ENCODE measurements at places on chromosomes 3 and 15.

DNA sequence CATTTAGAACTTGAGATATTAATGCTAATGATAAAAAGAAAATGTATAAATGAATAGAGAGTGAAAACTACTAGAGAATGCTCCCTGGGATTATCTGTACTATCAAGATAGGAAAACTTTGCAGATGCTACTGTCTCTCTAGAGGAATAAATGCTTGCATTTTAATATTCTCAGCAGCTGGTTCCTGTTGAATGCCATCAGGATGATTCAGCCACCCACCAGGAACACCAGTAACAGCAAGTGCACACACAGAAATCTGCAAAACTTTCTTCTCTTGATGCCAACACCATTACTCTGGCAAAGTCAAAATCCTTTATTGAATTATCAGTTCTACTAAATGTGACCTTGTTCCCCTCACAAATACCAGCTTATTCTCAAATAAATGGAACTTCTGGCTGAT is 148.4 kb downstream of the TIGIT start:
- no peak for DNase-seq

- DNase-seq = no peak
Observed at GRCh38 chr3:126031981-126032471, 51.9 kb downstream of the SLC41A3 start.

DNA sequence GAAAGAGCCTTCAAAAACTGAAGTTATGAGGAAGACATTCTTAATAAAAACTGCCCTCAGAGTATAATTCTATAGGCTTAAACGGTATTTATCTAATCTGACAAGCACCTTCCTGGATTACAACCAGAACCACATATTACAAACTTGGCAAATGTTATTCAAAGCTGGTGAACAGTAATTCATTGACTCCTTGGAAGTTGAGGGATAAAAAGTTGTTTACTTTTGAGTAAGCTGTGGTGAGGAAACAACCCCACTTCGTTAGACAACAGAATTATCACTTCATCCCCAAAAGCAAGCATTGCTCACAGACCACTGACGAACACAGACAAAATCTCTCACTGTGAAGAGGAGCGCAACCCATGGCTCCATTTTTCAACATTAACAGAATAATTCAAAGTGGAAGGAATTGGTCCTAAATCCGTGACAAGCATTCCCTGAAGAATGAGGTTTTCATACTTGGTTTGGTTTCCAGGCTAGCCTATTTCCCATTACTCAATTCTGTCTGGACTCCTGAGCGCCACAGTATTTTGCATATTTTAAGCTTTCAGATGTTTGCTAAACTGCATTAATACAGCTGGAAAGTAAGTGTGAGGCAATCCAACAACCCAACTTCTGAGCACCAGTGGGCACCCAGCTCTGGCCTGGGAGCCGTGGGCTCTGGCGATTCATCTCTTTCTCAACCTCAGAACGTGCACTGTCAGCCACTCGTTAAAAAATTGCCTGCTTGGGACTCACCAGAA is 32.7 kb downstream of the LRIG1 start:
- no peak for DNase-seq

DNA sequence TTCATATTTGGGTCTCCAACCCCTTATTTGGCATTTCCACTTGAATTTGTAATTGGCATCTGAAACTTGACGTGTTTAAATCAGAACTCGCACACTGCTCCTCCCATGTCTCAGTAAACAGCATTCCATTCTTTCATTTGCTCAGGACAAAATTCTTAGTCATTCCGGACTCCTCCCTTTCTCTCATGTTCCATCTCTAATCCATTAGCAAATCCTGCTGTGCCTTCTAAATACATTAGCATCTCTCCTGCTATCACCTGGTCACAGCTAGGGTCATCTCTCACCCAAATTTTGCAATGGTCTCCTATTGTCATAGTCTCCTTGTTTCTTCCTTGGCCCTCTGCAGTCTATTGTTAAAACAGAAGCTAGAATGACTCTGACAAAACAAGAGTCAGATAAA is 119.9 kb upstream of the CADPS start:
- no peak for DNase-seq

DNA sequence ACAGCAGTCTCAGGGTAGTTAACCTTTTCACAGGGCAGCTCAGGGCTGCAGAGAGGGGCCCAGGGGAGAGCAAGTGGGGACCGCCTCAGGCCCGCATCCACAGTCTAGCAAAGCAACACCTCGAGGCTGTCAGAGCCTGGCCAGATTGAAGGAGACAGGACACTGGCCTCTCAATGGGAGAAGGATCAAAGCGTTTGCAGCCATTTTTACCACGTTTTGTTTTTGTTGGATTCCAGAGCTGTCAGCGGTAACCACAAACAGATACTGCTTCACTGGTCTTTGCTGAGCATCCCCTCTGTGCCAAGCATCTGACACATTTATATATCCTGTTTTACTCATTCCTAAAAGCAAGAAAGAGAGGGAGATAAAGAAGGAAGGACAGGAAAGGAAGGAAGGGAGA is 153.8 kb downstream of the SHQ1 start:
- DNase-seq = peak; percentile 20

- DNase-seq = no peak
Observed at GRCh38 chr3:182349951-182350517, 443.3 kb upstream of the ATP11B start.

DNA sequence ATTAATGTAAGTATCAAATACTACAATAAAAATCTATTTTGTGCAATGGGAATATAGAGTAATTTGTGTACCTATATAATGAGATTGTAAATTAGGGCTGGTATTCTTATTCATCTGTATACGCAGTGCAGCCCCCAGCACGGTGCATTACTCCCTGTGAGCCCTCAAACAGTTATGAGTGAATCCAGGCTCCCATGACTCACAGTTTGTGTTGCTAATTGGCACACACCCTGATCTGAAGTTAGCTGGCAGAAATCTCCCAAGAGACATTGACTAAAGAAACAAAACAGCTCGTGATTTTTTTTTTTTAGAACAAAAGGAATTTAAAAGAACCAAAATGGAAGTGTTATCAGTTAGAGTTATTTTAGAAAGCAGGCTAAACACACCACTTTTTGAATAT is 15.7 kb downstream of the GK5 start:
- peak; percentile 21 for DNase-seq

DNA sequence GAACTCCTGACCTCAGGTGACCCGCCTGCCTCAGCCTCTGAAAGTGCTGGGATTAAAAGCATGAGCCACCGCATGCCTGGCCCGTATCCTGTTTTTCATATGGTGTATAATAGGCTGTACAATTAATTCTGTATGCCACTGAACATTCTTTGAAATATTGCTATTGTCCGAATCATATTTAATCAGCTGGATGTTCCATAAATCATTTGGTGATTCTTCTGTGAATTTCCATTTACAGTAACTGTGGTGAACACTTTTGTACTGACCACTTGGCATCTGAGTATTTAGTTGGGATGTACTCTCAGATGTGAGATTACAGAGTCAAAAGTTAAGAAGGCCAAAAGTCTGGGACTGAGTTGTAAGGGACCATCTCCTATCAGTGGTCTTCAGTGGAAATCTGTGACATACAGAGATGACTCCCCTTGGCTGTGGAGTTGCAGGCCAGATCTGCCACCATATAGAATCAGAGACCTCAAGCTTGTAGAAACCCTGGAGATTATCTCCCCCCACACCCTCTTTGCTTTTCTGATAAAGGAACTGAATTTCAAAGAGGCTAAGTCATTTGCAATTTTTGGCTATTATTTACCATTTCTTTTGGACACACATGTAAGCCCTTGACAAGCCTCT is 25.7 kb upstream of the DYNC1LI1 start:
- no peak for DNase-seq

DNA sequence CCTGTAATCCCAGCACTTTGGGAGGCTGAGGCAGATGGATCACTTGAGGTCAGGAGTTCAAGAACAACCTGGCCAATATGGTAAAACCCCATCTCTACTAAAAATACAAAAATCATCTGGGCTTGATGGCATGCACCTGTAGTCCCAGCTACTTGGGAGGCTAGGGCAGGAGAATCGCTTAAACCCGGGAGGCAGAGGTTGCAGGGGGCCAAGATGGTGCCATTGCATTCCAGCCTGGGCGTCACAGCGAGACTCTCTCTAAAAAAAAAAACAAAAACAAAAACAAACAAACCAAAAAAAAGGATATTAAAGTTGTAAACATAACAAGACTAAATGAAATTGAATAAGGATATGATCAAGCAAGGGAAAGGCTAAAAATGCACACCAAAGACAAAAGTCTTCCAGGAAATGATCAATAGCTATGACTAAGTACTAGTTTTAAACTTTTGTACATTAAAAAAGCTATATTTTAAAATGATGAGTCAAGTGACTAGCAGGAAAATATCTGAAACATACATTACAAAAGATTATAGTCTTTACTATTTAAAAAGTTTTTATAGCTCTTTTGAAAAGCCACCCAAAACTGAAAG is 28.6 kb downstream of the KLHL6 start:
- no peak for DNase-seq

- no peak for DNase-seq
Observed at GRCh38 chr15:52464478-52464877, 64.2 kb downstream of the MYO5A start.

DNA sequence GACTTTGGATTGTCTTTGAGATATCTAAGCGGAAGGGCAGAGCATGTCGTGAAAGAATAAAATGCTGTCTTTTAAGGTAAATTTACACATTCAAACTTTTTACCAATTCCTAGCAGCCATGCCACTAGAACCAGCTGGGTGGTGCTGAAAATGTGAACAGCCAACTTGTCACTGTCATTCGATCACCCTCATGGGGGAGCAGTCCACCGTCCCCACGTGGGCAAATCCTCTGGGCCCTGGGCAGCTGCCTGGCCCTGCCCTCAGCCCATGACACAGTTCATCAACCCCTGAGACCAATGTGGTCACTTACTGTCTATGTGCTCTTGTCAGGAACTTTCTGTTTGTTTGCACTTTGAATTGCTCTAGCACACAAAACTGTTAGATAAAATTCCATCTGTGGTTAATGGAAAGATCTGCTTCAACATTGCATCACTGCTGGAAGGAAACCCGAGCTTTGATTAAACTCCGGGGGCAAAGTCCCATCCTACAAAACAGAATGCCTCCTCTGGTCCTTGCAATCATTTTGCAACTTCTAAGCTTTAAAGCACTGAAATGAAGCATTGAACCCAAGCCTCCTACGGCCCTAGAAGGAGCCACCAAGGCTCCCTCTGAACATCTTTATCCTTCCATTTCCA is 50.1 kb downstream of the PCSK6 start:
- peak; percentile 34 for DNase-seq

- DNase-seq = no peak
Observed at GRCh38 chr15:79028411-79028964, 62.1 kb downstream of the RASGRF1 start.

DNA sequence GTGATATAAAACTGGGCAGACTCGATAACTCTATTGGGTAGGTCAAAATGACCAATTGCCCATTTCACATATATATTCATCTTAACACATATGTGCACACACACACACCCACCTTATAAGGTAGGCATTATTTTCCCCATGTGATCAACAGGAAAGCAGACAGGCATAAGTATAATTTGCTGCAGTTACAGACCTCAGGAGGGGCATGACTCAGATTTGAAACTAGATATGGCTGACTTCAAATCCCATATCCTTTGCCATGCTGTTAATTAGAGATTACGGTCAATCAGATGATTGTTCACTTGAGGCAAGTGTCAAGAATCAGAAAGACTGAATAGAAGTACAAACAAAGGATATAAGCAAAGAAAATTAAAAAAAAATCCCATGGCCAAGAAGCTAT is 910.6 kb downstream of the NTRK3 start:
- no peak for DNase-seq

- no peak for DNase-seq
Observed at GRCh38 chr15:25510146-25510545, 71.3 kb upstream of the UBE3A start.

DNA sequence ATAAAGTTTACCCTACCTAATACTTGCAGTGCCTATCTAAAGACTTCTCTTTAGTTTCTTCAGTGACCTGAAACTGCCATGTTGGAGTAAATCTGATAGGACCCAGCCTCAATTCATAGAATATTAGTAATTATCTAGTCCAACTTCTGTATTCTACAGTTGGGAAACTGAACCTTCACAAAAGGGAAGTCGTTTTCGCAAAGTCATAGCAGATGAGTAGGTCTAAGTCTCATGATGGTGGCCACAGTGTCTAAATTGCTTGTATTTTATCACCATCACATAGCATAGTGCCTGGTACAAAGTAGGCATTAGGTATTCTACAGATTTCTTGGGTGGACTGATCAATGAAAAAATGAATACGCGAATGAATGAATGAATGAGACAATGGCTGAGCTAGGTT is 8.4 kb downstream of the GMNC start:
- DNase-seq = no peak

- no peak for DNase-seq
Observed at GRCh38 chr3:184652465-184652864, 59.4 kb downstream of the MAGEF1 start.

DNA sequence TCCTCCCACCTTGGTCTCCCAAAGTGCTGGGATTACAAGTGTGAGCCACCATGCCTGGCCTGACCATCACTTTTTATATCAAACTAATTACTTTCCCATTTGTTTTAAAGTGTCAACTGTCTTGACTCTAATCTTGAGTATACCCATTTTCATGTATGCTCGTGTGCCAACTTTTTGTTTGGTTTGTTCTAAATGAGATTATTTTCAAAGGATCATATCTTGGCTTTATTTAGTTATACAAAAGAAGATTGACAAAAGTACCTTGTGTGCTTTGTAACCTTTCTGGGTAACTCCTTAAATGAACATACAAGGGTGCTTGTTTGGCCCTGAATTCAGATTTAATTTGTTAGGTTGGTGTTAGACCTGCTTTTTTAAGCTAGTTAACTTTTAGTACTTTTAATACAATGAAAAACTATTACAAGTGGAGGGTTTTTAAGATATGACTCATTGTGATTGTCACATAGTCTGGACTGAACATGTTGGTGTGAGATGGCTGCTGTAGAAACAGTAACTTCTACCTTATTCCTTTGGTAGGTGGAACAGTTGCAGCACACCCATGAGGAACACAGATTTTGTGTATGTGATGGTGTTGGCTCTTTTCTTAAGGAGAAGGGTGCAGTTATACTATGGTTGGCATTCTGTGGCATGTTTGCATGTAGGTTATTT is 10.7 kb downstream of the KIF23 start:
- DNase-seq = no peak

DNA sequence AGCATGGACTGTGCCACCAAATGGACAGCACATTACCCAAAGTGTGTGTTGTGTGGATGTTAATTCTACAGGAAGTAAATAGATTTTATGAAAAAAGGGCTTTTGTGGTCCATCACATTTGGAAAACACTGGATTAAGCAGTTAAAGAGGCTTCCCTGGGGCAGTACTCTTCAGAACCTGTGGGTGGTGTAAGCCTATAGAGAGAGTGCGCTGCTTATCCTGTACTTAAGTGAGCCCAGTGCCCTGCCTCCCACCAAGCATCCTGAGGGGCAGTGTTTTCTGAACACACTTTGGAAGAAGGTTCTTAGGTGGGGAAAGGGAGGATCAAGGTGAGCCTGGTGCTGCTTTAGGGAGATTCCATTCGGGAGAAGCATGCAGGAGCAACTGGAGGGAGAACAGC is 10.9 kb downstream of the TTLL3 start:
- no peak for DNase-seq
